ENCODE measurements at places on chromosomes 1 and 21. TPM values are rescaled to one million over a fixed set of nuclear protein-coding genes. Genes with fewer than 3 reads are reported as not detected.

- no peak for DNase-seq
Measured at GRCh38 chr1:37137014-37137413, 102.7 kb upstream of the GRIK3 start.

GRCh38 chr1:155092131-155092530 is 13.5 kb downstream of the EFNA3 start:
- DNase-seq, result no peak

TSSK3 gene
- 0.57 TPM for total RNA-seq

GRCh38 chr1:42937836-42938644 is 20.6 kb downstream of the SLC2A1 start:
- no peak for DNase-seq

DNA sequence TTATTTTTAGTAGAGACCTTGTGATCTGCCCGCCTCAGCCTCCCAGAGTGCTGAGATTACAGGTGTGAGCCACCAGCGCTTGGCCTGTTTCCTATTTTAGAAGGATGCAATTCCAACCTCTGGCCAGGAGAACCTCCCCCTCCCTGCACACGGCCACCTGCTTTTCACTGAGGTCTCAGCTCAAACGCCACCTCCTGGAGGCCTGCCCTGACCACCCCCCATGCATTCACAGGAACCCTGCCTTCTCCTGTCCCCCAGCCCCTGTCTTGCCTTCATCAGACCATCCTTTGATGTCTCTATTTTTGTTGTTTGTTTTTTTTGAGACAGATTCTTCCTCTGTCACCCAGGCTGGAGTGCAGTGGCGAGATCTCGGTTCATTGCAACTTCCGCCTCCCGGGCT is 2.3 kb downstream of the SRM start:
- no peak for DNase-seq

DNA sequence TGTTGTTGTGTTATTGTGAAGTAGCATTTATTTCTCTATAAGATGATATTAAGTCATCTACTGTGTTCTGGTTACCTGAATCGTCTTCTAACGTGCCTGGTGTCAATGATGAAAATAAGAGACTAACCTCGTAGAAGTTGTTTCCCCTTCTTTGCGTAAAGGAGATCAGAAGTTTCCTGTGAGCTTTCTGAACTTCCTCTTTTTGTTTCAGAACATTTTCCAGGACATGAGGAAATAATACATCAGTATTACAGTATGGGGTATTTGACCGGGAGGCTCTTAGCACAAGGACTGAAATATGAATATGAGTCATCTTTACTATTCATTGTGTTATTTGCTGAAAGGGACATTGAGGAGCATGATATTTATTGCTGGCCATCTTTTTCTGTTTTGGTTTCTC is 1.3 kb downstream of the ST6GALNAC3 start:
- no peak for DNase-seq

SYT2 gene
- not detected for total RNA-seq
